ELR (cell line): ENCODE measurements at places on chromosomes 7 and 10.

- no peak for DNase-seq
Measured at GRCh38 chr10:94216201-94216600, 146.5 kb downstream of the NOC3L start.

DNA sequence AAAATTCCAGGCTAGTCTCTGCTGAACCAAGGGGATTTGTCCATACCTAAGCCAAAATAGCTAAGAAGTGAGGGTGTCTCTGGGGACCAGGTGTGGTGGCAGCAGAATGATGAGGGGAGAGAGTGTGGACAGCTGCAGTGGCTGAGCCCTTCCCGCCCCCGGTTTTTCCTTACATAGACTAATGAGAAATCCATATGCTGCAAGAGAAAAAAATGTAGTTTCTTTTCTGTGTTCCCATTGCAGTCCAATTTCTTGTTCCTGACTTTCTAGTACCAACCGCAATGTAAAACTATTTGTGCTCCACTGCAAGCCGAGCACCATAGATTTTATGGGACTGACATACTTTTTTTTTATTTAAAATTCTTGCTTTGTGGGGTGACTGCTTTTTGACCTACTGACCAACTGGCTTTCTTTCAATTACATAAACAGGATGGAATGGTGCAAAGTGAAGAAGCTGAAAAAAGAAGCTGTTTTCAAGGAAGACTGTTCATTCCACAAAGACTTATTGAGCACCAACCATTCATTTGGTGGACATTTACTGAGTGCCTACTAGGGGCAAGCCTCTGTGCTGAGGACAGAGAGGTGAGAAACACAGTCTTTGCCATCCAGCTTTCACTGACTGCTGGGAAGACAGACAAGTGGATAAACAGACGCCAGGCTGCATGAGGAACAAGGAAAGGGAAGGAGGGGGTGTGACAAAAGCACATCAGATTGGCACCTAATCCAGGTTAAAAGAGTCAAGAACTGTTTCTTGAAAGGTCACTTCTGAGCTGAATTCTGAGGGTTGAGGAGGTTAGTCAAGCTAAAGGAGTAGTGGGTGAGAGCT, 9.8 kb downstream of the CEP41 start:
- DNase-seq = peak; percentile 30

GRCh38 chr7:94616855-94617254, 39.1 kb downstream of the SGCE start:
- no peak for DNase-seq

- no peak for DNase-seq
Measured at GRCh38 chr10:125034675-125035074, 92.8 kb downstream of the ZRANB1 start.

GRCh38 chr10:115023715-115024114, 69.5 kb upstream of the ATRNL1 start:
- DNase-seq = no peak
